WTC11 (cell line): ENCODE measurements at places on chromosomes 4 and X.
A peak's percentile ranks its signal among the peaks of the same experiment; 100 is the strongest.

DNA sequence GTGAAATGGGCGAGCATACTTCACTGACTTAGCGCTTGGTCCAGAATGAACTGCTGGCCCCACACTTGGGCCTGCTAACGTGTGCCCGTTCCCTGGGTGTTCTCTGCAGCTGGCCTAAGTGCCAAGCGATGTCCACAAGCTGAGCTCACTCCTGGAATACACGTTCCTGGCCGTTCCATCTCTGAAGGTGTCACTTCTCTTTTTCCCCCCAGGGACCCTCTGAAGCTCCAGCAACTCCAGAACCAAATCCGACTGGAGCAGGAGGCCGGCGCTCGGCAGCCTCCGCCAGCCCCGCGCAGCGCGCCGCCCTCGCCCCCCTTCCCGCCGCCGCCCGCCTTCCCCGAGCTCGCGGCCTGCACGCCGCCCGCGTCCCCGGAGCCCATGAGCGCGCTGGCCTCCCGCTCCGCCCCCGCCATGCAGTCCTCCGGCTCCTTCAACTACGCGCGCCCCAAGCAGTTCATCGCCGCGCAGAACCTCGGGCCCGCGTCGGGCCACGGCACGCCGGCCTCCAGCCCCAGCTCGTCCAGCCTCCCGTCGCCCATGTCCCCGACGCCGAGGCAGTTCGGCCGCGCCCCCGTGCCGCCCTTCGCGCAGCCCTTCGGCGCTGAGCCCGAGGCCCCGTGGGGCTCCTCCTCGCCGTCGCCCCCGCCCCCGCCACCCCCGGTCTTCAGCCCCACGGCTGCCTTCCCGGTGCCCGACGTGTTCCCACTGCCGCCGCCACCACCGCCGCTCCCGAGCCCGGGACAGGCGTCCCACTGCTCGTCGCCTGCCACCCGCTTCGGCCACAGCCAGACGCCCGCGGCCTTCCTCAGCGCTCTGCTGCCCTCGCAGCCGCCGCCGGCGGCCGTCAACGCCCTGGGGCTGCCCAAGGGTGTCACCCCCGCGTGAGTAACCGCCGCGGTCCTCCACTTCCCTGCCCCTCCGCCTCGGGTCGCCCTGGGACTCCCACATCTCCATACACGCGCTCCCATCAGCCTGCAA is 132.3 kb downstream of the CBR4 start:
- DNase-seq, result peak; percentile 61

GRCh38 chr4:151202851-151203455 is 74.0 kb upstream of the PRSS48 start:
- no peak for DNase-seq

DNA sequence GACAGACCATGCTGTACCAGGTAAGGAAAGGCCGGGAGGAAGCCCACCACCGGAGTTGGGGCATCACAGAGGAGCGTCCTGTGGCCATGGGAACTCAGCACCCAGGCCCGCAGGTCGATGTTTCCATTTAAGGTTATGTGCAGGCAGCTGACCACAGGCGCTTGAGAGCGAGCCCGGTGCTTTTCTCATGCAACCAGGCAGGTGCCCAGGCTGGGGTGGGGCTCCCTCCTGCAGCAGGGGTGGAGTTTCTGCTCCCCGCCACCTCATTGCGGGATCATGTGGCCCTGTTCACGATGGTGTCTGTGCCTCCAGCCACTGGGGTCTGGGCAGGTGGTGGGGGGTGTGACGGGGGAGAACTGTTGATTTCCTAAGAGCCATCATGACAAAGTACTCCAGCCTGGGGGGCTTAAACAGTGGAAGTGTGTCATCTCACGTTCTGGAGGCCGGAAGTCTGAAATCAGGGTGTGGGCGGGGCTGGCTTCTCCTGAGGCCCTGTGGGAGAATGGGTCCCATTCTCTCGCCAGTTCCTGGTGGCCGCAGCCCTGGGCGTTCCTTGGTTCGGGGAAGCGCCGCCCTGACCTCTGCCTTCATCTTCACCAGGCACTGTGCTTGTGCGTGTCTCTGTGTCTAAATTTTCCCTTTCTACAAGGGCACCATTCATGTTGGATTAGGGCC is 60.9 kb downstream of the CPZ start:
- peak; percentile 32 for DNase-seq

GRCh38 chr4:20532871-20533870 is 167.1 kb upstream of the PACRGL start:
- DNase-seq, result no peak

DNA sequence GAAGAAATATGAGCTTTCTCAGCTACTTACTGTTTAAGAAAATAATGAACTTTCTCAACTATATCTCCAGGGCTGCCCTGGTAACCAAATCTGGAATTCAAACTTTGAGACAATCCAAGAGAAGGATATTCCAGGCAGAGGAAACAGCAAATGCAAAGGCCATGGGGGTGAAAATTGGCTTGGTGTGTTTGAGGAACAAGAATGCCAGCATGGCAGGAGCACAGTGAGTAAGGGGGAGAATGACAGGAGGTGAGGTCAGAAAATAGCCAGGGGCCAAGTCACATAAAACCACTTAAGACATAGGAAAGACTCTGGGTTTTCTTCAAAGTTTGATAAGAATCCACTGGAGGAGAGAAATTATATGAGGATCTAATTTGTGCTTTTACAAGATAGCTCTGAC is 27.2 kb upstream of the BTC start:
- no peak for DNase-seq

DNA sequence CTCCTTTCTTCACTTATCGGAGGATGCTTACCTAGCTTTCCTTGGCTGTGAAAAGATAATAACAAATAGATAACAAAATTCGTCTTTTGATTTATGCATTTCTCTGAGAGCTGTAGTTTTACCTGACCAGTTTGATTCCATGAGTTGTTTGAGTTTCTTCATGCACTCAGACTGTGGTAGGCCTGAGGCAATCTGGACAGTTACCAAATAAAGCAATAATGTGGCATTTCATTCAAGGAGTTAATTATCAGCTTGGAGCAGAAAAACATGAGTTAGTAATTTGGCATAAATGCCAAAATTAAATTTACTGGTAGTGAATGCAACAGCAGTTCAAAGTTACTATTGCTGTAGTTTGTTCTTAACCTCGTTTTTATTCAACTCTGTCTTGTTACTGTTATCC is 53.5 kb downstream of the FABP2 start:
- no peak for DNase-seq

GRCh38 chrX:1427756-1428155 is 25.0 kb downstream of the ASMTL start:
- DNase-seq, result peak; percentile 8

GRCh38 chr4:67725981-67726380 is 25.0 kb upstream of the UBA6 start:
- no peak for DNase-seq

DNA sequence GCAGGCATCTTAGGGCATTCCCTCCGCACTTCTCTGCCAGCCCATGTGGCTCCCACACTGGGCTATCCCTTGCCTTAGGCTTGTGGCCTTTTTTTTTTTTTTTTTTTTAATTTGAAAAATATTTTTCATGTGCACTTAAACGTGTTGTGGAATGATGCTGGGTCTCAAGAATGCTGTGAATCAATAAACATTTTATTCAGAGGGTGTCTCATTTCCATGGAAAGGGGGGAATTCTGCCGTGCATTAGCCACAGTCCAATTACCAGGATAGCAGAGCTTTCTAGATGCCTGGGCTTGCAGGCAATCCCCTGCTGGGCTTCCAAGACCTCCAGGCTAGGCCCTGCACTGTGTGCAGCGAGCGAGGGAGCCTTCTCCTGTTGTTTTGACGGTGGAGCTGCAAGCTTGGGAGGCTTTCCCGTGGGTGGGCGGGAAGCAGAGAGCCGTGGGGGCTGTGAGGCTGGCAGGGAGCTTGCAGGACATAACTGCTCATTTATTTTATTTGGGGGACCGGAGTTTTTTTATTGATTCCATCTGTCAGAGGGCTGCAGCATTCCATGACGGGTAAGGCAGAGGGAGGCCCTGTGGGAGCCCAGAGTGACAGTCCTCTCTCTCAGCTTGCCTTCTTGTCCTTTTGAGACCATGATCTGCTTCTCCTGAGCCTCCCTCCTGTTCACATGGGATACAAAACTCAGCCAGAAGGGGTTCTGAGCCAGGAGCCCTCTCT is 2.6 kb upstream of the CPZ start:
- DNase-seq, result no peak

GRCh38 chr4:168437192-168437943 is 42.9 kb downstream of the DDX60L start:
- no peak for DNase-seq

DNA sequence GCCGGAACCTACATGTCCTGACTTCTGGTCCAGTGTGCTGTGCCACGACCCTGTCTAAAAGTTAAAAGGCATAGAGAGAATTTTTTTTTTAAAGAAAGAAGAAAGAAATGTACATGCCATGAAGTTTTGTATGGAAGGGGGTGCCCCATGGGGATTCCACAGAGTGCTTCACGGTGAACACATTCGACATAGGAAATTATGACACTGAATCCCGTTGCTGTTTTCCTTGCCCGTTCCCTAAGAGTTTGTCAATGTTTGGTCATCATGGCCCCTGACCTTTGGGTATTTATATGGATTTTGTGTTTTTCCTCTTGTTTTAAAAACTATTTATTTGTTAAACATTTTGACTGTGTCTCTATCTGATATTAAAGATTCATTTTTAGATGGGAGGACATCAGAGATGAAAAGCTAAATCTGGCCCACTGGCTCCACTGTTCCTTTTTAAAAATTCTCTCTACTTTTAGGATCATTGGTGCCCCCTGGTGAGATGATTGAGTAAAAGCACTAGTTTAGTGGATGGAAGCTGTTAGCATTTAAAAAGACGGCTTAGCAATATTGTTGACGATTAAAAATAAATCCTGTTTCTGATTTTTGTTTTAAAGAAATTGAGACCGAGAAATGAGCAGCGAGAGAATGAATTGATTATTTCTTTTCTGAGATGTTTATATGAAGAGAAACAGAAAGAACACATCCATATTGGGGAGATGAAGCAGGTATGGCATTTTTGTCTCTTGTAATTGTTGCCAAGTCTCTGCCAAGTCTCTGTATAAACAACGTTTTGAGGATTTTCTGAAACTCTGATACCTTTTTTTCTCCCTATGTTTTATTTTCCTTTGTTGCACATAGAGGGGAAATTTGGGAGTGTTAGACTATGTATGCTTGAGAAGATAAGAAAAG is 75.0 kb downstream of the PTTG2 start:
- no peak for DNase-seq

DNA sequence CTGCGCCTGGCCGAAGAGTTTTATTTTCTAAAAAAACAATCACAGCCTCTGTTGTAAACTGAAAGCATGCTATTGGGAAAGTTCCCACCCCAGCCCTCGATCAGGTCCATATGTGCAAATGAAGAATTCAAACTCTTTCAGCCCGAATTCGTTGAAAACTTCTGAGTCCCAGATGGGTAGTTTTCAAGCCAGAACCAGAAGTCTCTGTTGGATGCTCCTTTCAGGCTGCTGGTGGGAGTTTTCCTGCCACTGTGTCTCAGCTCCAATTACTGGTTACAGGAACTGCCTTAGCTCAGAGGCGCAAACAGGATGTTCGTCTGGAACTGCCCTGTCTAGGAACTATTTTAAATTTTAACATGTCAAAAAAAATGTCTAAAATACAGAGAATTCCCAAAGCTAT is 9.3 kb upstream of the ALG13 start:
- no peak for DNase-seq

DNA sequence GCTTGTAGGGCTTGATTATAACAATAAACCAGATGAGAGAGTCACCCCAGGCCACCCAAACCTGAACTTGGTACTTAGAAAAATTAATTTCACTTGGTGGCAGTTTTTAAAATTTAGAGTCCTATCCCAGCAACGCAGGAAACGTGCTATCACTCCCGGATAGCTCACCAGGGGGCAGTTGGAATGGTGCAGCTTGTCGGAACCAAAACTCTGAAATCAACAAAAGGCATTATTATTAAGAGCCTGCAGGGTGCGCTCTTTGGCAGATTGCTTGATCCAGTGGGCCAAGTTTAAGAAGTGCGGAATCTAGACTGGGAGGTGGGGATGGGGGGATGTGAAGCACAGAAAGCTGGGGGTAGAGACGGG is 2.4 kb downstream of the FRAS1 start:
- DNase-seq, result peak; percentile 75

GRCh38 chr4:30879855-30880598 is 159.9 kb downstream of the PCDH7 start:
- DNase-seq, result no peak

DNA sequence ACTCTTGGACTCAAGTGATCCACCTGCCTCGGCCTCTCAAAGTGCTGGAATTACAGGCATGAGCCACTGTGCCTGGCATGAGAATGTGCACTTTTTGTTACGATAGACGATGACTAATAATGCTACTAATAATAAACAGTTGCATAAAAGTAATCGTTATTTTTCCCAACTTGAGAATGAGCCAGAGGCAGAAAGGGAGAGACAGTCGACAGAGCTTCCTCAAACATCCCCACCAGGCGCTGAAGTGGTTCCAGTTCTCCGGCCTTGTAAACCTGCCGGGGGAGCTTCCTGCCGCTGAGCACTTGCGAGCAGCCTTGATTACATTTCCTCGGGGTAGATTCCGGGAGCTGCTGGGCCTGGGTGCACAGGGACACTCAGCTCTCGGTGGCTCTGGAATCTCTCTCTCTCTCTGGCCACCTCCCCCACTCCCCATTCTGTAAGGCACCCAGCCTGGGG is 8.9 kb upstream of the HTRA3 start:
- no peak for DNase-seq

- no peak for DNase-seq
Observed at GRCh38 chr4:19301527-19301926, 950.2 kb upstream of the SLIT2 start.

- DNase-seq, result peak; percentile 41
Observed at GRCh38 chr4:102500696-102501446, at the start of gene NFKB1. TSS of gene NFKB1 (plus strand) at chr4:102501359. CDS start at chr4:102525519, 24,160 bp downstream.

GRCh38 chr4:178010596-178010995 is 568.4 kb upstream of the AGA start:
- no peak for DNase-seq

GRCh38 chr4:87046121-87046551 is 111.3 kb downstream of the AFF1 start:
- DNase-seq, result no peak

- no peak for DNase-seq
Observed at GRCh38 chrX:53421772-53422085, 725 bp downstream of the SMC1A start.
